ENCODE measurements at places on chromosomes 4 and X. TPM values are rescaled to one million over a fixed set of nuclear protein-coding genes. Genes with fewer than 3 reads are reported as not detected.

ENPP6 gene
- total RNA-seq, result 0.42 TPM

CXCR3 gene
- 0.42 TPM for total RNA-seq

GLRA3 gene
- 0.11 TPM for total RNA-seq

DNA sequence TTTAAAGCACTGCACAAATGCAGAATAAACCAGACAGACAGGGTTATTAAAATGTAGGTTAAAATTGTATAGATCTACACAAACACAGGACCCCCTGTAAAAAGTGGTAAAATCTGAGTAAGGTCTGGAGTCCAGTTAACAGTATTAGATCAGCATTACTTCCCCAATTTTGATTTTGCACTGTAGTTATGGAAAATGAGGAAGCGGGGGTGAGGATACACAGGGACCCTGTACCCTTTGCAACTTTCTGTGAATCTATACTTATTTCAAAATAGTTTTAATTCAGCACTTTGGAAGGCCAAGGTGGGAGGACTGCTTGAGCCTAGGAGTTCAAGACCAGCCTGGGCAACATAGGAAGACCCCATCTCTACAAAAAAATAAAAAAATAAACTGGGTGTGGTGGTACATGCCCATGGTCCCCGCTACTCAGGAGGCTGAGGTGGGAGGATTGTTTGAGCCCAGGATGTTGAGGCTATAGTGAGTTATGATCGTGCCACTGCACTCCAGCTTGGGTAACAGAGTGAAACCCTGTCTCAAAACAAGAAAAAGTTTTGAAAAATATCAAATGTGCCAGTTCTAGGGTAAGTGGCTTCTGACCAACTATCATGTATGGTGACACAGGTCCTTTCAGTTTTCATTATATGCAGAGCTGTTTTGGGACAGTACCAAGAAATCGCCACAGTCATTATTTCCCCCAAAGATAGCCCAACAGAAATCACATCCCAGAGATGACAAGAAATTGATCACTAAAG is 17.7 kb downstream of the SEL1L3 start:
- no peak for DNase-seq

GRCh38 chrX:68749426-68749825 is 79.4 kb upstream of the EFNB1 start:
- DNase-seq, result no peak

DNA sequence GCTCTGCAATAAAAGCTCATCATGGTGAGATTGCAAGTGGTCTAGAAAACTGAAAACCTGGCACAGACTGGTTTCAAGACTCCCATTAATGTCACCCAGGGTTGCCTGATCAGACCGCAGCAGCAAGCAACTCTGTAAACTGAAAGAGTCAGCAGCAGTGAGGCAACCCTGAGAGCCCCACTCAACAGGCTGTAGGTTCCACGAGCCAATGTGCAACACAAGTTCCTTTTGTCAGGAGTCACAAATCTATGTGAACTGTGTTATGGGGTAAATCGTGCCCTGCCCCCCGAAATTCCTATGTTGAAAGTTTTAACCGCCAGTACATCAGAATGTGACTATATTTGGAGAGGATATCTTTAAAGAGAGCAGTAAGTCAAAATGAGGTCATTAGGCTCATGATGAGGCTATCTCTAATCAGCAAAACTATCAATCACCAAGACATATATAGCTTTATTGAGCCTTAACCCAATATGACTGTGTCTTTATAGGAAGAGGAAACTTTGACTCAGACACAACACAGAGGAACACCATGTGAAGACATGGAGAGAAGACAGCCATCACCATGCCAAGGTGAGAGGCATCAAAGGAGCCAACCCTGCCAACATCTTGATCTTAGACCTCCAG is 94.0 kb downstream of the FBXO8 start:
- DNase-seq, result no peak

DNA sequence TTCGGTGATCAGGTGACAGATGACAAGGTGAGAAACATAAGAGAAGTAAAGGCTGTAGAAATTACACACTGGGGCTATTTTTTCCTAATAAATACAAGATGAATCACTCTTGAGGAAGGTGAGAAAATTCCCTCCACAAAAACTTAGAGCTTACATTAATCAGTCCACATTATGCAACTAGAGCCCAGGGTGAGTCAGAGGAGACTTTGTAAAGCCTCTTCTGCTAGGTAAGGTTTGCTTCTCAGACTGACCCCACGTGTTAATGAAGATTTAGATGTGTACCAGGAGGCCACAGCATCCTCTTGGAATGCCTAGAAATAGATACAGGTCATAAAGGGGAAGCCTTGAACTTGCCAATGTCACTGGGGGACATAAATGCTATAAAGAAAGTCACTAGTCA is 396.0 kb upstream of the SMIM31 start:
- DNase-seq, result no peak

DNA sequence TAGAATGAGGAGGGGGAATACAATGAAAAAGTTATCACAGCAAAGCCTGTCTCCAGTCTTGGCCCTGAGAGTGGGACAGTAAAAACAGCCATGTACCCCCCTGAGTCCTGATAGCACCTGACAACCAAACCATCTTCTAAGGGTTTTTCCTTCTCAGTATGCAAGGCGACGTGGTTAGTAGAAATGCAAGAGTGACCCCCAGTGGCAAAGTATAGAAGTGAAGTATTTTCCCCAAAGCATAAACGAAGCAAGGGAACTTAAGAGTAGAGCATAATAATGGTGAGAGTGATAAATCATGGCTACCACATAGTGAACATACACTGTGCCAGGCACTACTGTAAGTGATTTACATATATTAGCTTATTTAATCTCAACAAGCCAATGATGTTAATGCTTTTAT is 52.8 kb downstream of the FAM47C start:
- no peak for DNase-seq

GRCh38 chr4:185809121-185809520 is 2.9 kb downstream of the SORBS2 start:
- DNase-seq, result peak; percentile 81

DNA sequence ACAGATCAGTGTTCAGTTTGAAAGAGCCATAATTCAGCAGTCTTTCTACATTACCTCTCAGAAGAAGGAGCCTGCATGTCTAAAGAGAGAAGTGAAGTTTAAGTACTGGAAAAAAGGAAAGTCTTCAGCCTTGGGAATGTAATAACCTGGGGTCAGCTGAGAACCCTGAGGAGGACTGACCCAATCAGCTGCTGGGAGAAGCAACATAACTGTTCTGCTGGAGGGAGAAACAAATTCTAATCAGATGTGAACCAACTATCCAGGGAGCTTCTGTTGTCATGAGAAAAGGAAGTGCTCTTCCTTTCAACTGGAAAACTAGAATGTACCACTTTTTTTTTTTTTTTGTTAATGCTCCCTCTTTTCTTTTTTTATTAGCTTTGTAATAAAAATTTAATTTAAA is 64.5 kb upstream of the PDE5A start:
- no peak for DNase-seq

Data from esophagus muscularis mucosa (tissue), 4 donors.